ENCODE measurements at places on chromosomes 4 and X. TPM values are rescaled to one million over a fixed set of nuclear protein-coding genes. Genes with fewer than 3 reads are reported as not detected.

The RHOH gene
- total RNA-seq = not detected

The PAK3 gene
- total RNA-seq = not detected

The CORIN gene
- 0.11 TPM for total RNA-seq

The CFAP299 gene
- total RNA-seq = not detected

The TLR3 gene
- 0.07 TPM for total RNA-seq
